Lung (tissue), 17 donors: ENCODE measurements at places on chromosomes 1 and 21.

DNA sequence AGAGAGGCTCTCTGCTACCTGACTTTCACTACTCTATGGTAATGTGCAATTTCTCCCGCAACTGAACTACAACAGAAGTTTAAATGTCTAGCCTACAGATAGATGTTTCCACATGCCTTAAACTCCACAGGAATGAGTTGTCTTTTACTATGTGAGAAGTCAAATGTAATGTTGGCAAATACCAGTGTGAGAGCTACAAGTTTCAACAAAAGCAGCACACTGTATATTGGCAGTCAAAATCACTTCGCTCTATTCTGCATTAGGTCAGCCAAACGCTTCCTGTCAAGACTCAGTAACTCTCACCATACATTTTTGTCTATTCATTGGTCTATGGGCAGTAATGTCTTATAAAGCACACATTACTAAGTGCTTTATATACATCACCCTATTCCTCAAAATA, 41.9 kb downstream of the LUZP1 start:
- no peak for DNase-seq

- no peak for DNase-seq
Observed at GRCh38 chr1:235954306-235955283, 87.9 kb upstream of the LYST start.

- no peak for DNase-seq
Observed at GRCh38 chr1:56686169-56686568, 41.1 kb downstream of the PRKAA2 start.

GRCh38 chr1:82934074-82934473, 1064.9 kb downstream of the TTLL7 start:
- DNase-seq: no peak

DNA sequence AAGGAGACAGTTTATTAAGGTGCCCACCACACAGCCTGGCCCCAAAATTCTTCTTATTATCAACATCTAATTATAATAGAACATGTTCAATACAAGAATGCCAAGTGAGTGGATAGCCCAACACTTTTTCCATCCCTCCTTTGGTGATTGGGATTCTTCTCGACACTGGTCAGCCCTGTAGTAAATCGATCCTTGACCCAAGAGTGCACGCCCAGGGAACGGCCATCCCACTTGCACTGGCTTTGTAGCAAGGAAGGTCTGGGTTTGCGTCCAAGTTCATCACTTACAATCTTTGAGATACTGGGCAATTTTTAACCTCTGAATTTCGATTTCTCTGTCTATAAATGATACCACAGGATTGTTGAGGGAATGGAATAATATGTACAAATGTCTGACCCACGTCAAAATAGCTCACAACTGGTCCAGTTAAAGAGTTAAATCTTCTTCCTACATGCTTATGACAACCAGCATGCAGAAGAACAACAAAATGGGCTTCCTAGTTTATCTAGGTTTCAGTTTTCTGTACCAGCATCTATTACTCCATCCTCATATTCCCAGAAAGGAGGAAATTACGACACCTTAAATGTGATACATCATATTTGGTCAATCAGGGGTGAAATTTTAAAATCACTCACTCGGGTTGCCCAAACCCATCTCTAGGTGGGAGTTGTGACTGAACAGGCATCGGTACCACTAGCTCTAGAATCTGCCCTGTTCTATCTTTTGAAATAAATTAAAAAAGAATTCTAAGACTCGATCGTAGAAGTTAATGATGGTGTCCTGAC, 161.8 kb downstream of the CLIC6 start:
- no peak for DNase-seq

- DNase-seq: no peak
Observed at GRCh38 chr1:4690951-4691675, 36.7 kb downstream of the AJAP1 start.

DNA sequence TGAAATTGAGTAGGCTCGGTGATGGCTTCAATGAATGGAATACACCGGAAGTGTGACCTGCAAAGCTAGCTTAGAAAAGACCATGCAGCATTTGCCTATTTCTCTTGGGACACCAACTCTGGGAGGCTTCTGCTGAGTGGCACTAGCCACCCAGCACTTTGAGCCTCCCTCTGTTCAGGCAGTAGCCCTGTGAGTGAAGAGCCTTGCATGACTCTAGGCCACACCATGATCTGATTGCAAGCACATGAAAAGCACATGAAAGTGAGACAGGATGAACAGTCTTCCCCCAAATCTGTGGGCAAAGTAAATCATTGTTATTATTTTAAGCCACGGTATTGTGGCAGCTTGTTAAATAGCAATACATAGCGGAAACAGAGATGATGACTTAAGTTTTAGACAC, 2.8 kb downstream of the CD48 start:
- DNase-seq: no peak

- no peak for DNase-seq
Observed at GRCh38 chr1:58964880-58965279, 181.0 kb upstream of the JUN start.

DNA sequence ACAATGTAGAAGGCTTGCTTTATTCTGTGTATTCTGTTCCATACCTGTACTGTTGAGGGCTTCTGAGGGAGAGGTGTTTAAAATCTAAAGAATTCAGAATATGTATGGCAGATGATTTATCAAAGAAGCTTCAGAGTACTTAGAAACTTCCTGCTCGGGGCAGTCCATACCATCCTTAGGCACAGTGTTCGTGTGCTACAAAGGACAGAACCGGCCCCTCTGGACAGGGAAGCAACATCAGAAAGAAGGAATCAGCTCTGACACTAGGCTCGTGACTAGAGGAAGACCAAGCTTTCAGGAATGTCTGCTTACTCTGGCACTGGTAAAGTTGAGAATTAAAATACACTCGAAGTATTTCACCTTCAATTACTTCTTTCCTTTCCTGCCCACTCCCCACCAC, 14.1 kb downstream of the SELP start:
- no peak for DNase-seq

DNA sequence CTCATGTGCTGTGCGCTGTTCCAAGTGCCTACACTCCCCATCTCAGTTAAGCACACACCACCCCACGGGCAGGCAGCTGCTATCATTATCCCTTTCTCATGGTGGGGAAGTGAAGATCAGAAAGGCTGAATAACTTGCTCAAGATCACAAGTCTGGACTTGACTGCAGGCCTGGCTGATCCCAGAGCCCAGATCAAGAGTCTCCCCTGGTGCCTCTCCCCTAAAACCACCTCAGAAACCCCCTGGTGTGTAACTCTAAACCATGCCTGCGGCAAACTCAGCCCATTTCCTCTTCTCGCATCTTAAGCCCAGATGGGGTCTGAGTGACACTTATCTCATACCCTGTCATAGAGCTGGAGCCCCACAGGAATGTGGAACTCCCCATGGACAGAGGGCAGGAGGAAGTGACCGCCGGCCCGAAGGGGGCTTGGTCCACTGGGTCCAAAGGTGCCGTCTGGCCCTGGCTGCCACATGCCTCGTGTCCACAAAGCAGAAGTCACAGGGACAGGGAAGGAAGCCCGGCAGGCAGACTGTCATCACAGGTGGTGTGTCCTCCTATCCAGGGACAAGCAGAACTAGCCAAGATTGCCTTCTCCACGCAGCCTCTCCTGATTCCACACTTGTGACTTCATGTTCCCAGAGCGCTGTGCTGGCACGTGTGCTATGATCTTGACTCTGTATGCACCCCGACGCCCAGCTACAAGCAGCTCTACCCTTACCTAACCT, 92.1 kb downstream of the SYF2 start:
- DNase-seq: no peak

GRCh38 chr1:113905435-113905861, 322 bp downstream of the DCLRE1B start:
- peak; percentile 37 for DNase-seq

GRCh38 chr1:65435987-65436386, 15.5 kb downstream of the LEPR start:
- peak; percentile 65 for DNase-seq

- DNase-seq: no peak
Observed at GRCh38 chr1:36465731-36466369, 1.7 kb upstream of the MRPS15 start.

DNA sequence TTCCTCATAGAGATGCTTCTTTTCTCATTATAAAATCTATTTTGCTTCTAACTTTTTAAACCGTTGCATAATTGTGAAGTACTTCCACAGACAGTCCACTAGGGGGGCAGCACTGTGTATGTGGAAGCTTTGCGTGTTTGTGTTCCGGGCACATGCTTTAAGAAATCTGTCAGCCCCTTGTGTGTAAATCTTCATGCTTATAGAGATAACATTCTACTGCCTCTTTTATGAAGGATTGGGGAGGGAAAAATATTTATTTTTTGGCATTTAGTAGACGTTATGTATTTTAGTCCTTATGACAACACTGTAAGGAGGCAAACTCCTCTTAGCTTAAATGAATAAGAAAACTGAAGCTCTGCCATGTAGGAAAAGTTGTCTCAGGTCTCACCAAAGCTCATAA, 157.3 kb upstream of the PTGFR start:
- DNase-seq: peak; percentile 38
